ENCODE measurements at places on chromosomes 6 and 20. TPM values are rescaled to one million over a fixed set of nuclear protein-coding genes. Genes with fewer than 3 reads are reported as not detected.

Gene CD93
- total RNA-seq = not detected

Gene RIMS4
- 0.02 TPM for total RNA-seq

Gene ZNF311
- 1.2 TPM for total RNA-seq

Gene TRIM38
- total RNA-seq = 5.2 TPM

Gene UNC5CL
- 0.62 TPM for total RNA-seq

Gene CTCFL
- total RNA-seq = not detected

Gene SEL1L2
- not detected for total RNA-seq

Gene UTRN
- total RNA-seq = 31.9 TPM

Gene RAET1L
- not detected for total RNA-seq

DNA sequence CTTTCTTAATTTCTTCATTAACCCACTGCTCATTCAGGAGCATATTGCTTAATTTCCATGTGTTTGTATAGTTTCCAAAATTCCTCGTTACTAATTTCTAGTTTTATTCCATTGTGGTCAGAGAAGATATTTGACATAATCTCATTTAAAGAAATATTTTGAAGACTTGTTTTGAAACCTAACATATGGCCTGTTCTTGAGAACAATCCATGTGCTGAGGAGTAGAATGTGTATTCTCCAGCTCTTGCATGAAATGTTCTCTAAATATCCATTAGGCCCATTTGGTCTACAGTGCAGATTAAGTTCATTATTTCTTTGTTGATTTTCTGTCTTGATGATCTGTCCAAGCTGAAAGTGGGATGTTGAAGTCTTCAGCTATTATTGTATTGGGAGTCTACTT lies 251.7 kb downstream of the ALDH8A1 start:
- no peak for DNase-seq

GRCh38 chr20:62685781-62686555 lies 22.7 kb upstream of the NTSR1 start:
- no peak for DNase-seq

- peak; percentile 12 for DNase-seq
Measured at GRCh38 chr6:11343963-11344723, 111.7 kb upstream of the NEDD9 start.

DNA sequence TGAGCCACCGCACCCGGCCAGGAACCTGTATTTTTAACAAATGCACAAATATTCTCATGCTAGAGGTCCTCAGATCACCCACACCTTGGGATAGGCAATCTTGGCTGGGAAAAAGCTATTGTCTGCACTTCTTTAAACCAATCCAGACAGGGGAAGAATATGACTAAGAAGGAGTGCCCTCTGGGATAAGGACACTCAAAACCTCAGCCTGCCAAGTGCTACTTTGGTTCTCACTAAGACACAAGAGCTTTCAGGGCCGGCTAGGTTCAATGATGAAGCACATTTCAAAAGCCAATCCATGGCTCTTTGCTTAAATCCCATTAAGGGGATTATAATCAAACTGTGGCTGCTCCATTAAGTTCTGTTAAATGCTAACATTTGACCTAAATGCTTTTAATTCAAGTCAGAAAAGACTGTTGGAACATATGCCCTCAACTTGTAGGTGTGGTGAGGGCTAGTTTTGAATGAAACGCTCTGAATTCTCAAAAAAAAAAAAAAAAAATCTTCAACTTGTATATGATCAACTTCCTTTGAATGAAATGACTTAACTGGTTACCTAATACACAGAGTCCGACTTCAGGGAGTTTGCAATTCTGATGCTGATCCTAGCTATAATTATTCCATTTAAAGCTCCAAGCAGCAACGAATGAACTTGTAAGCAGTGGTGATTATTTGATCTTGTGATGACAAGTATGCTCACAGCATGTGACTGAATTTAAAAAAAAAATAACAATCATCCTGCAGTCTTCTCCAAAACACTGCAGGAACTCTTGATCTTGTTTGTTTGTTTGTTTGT lies 56.6 kb downstream of the SLC23A2 start:
- DNase-seq = peak; percentile 15

GRCh38 chr20:61882716-61883615 lies 182.7 kb downstream of the TAF4 start:
- DNase-seq = no peak

DNA sequence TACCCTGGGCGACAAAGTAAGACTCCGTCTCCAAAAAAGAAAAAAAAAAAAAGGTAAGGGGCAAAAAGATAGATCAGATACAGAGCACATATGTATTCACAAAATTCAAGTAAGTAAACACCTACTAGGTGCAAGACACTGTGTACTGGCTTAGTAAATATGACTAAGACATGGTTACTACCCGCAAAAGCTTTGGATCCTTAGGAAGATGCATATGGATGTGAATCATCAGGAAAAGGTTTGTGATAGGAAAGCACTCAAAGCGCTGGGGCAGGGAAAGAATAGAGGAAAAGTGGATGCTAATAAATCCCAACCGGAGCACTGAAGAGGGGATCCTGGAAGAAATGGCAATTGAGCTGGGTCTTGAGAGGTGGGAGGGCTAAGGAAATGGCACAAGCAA lies 118.8 kb upstream of the FAM184A start:
- DNase-seq = no peak

DNA sequence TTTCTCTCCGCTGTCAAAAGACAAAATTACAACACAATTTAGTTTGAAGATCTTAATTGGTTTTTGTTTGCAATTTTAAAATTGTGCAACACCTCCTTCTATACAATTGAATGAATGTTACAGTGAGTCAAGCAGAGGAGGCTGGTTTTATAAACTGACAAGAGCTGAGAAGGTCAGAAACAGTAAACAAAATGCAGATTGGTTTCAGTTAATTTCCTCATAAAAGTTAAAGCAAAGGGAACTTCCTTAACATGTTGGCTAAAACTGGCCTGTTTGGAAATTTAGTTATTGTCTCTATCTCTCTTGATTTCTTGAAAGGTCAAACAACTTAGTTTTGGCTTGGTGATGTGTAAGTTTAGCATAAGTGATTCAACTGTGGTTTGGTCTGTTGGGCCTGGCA lies 22.2 kb downstream of the KHDC1L start:
- DNase-seq = no peak

DNA sequence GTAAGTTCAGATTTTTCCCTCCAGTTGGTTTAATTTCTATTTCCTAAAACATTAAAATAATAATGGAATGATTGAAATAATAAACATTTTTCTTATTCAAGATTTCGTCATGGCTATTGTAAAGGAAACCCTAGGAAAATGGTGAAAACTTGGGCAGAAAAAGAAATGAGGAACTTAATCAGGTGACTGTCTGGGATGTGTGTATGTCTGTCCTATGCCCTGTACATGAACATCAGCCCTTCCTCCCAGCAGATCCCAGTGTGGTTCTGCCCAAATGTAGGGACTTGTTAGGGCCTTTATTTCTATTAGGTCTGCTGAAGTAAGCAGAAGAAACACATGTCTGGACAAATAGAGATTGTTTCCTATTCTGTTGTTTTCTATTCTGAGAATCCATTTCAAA lies 13.1 kb downstream of the RIOK1 start:
- DNase-seq = no peak

DNA sequence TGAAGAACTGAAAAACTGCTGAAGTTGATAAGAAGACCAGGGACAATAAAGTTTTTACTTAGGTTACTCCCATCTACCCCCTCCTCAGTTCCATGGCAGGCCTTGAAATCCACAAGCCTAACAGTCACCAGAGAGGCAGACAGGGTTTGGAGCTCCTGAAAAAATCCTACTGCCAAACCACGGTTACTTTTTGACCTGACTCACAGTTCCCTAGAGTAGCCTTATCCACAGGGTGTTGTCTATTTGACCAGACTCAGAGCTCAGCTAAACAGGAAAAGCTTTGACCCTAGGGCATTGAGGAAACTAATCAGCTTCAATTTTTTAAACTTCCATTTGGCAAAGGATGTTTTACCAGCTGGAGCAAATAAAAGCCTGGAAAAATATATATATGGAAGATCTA lies 257.7 kb upstream of the NT5E start:
- DNase-seq = peak; percentile 1

- DNase-seq = no peak
Measured at GRCh38 chr20:56005389-56005715, at the start of gene CBLN4. CBLN4 (minus strand) TSS chr20:56005519; CDS start chr20:56004171, 1,348 bp downstream.

DNA sequence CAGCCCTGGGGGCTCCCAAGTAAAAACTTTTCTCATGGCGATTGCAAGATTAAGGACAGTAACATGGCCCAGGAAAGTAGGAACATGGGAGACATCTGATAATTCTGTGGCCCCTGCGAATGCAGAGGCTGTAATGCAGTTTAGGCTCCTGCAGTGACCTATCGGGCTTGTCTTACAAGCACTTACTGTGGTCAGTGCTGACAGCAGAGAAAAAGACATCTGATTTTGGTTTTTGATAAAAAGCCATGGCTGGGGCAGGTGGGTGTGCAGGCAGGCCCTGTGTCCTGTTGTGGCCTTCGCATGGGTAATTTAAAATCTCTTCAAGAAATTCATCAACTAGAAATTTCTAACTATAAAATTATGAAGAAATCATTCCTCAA lies 19.3 kb upstream of the CCN6 start:
- no peak for DNase-seq

GRCh38 chr6:170017603-170018320 lies 266.3 kb downstream of the ERMARD start:
- DNase-seq = no peak

GRCh38 chr6:73734832-73735453 lies 38.9 kb downstream of the CD109 start:
- DNase-seq = no peak

GRCh38 chr20:20697325-20697845 lies 15.1 kb downstream of the RALGAPA2 start:
- DNase-seq = no peak

GRCh38 chr20:39829256-39829655 lies 859.8 kb downstream of the MAFB start:
- DNase-seq = no peak

- no peak for DNase-seq
Measured at GRCh38 chr20:824490-824889, 9.0 kb upstream of the FAM110A start.

- no peak for DNase-seq
Measured at GRCh38 chr20:1712634-1713624, 55.4 kb upstream of the SIRPG start.

GRCh38 chr6:81384921-81385320 lies 367.6 kb downstream of the TENT5A start:
- no peak for DNase-seq

- DNase-seq = no peak
Measured at GRCh38 chr6:41713650-41714291, 21.6 kb downstream of the TFEB start.

- no peak for DNase-seq
Measured at GRCh38 chr6:63066055-63066704, 145.1 kb upstream of the FKBP1C start.

- peak; percentile 22 for DNase-seq
Measured at GRCh38 chr20:22836877-22837276, 198.2 kb upstream of the SSTR4 start.

DNA sequence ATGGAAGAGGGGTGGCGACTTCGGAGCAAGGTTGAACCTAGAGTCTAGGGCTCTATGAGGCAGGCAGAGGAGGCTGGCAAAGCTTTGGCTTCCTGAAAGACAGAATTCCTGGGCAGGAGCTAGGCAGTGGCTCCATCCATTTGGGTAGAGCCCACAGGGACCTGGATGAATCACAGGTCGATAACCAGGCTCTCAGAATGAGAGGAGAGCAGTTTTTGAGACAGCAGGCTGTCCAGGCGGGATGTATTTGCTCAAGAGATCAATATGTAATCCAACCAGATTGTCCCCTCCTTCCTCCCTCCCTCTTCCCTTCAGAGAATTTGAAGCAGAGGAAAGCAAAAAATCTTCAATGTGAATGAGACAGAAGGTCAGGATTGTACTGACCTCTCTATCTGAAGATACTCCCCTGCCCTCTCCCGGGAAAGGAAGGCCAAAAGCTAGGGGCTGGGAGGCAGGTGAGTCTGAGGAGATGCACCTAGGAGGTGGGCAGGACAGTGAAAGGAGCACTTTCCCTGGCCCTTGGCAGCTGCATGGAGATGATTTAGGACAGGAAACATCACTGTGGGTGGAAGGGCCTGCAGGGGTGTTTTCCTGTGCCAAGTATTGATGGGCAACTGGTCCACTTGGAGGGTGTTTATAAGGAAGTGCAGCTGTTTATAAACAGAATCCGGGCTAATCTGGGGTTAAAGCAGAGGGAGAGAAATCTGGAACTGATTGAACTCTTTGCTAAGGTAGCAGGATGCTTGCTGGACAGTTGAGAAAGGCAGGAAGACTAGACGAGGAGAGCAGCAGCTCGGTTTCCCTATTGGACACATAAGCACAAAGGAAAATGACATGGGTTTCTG lies 212.4 kb upstream of the LRFN2 start:
- DNase-seq = no peak

- no peak for DNase-seq
Measured at GRCh38 chr20:52766645-52767435, 205.3 kb upstream of the TSHZ2 start.

GRCh38 chr20:19212821-19213502 lies 520 bp downstream of the SLC24A3 start:
- no peak for DNase-seq

GRCh38 chr20:60292001-60292520 lies 333.8 kb downstream of the CDH26 start:
- no peak for DNase-seq

DNA sequence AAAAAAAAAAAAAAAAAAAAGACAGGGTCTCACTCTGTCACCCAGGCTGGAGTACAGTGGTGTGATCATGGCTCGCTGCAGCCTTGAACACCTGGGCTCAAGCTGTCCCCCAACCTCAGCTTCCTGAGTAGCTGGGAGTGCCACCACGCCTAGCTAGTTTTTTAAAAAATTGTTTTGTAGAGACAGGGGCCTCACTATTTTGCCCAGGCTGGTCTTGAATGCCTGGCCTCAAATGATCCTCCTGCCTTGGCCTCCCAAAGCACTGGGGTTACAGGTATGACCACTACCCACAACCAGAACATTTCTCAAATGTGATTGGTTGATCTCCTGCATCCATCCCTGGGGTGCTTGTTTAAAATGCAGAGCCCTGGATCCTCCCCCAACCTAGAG lies 5.6 kb upstream of the RBCK1 start:
- no peak for DNase-seq

DNA sequence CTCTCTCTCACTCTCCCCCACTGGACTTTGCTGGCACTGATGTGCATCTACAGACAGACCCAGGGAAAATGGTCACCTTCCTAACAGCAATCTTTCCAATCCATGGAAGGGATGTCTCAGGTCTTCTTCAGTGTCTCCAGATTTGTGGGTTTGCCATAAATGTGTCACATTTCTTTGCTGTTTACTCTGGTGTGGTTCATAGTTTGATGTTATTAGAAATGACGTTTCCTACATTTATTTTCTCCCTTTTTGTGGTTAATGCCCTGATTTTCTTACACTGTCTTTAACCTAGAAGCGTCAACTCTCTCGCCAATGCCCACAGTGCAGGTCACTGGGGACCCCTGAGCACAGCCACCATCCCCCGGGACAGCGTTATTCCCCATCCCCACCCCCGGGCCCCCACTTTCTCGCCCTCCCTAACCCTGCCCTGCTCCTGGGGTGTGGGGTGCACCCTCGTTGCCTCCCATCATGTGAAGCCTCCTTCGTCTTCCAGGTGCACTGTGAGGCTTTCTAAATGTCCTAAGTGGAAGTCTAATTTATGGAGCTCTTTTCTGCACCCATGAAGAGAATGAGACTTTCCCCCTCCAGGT lies 86.5 kb downstream of the YTHDF1 start:
- no peak for DNase-seq

- DNase-seq = peak; percentile 66
Measured at GRCh38 chr6:114108119-114109002, 137.4 kb upstream of the HDAC2 start.

GRCh38 chr20:14431568-14431967 lies 94.2 kb upstream of the FLRT3 start:
- no peak for DNase-seq

Measured in A172 (cell line).